ENCODE measurements at places on chromosomes 5 and 9.
A peak's percentile ranks its signal among the peaks of the same experiment; 100 is the strongest.

DNA sequence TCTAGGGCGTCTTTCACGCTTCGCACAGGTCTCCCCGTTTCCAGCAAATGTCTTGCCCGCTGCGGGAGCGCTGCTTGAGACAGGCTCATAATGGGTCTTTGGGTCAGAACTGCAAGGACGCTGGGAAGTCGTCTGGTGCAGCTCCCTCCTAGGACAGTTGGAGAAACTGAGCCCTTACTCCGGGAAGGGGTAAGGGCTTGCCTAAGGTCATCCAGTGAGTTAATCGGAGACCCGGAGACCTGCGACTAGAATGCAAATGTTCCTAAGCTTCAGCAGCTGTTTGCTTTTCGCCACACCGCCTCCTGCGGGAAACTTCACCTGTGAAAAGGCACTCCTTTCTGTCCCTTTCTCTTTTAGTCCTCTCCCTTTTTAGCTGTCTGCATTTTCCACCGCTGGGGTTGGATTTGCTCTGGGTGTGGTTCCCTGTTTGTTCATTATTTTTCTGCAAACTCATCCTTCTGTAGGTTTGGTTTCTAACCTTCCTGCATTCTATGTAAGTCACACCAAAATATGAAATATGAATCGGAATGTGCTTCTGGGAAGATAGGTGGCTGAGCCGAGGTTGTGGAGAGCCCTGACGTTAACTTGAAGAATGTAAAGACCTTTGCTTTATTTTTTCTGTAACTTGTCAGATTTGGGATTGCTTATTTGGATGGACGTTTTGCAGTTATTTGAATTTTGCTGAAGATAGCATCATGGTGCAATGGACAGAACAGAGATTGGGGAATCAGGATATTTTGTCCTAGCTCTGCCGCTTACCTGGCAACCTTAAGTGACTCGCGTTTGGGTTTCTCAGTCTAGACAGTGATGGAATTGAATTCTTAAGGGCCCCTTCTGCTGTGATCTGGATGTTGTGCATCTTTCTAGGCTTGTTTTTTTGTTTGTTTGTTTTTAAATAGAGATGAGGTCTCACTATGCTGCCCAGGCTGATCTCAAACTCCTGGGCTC lies 909 bp downstream of the SLC36A1 start:
- DNase-seq = peak; percentile 4

DNA sequence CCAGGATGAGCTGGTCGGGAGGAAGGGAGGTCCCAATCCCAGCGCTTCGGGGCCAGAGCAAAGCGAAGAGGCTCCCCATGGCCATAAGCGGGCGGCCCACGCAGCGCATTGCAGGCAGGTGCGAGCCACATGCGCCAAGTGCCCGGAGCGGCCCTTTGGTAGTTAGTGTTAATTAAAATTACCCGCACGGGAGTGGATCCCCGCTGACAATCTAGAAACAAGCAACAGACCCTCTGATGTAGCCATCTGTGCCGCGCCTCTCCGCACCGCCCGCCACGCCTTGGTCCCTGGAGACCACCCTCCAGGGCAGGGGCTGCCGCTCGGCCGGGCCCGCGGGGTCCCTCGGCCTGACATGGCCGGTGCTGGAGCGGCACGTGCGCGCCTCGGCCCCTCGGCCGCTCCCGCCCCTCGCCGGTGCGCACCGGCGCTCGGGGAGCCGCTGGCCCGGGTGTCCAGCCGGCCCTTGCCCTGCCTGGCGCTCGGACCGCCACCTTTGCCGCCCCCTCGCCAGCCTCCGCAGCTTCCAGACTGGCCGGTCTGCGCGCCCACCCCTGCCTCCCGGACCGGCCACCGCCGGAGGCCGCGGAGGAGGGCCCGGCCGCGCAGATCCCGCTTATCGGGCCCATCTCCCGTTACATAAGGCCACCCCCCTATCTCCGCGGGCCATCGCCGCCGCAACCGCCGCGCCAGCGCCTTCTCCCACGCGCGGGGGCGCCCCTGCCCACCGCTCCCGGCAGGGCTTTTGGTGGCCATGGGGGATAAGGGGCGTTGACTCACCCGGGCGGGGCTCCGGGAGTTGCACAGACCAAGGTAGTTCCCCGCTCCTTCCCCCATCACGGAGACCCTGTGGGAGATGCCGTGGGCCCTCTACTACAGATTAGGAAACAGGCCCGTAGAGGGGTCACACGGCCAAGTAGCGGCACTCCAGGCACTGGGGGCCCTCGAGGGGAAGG lies 1.9 kb upstream of the IL13 start:
- DNase-seq = no peak

- DNase-seq = no peak
Measured at GRCh38 chr5:157750320-157750719, 6.8 kb downstream of the LSM11 start.

- no peak for DNase-seq
Measured at GRCh38 chr5:14003936-14004335, 59.4 kb upstream of the DNAH5 start.

- no peak for DNase-seq
Measured at GRCh38 chr9:112774006-112774996, 23.7 kb downstream of the SNX30 start.

- DNase-seq = peak; percentile 18
Measured at GRCh38 chr9:114484854-114485443, 20.3 kb downstream of the WHRN start.

DNA sequence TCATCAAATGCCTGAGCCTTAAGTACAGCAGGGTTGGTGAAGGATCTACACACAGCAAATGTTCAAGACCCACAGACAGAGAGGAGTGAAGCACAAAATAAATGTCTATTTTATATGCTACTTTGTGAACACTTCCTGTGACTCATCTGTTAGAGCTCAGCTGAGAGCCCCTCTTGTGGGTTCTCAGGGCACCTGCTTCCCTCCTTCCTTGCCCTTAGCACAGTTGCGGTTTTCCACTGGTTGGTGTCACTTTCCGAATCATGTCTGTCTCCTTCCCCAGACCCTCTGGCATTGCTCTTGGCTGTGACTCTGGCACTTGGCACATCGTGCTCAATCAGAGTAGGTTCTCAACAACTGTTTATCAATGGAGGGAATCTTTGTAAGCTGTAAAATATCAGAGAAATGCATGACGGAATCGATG lies 128.5 kb upstream of the STC2 start:
- DNase-seq = no peak

- DNase-seq = no peak
Measured at GRCh38 chr5:75928992-75929391, 154.2 kb upstream of the SV2C start.

DNA sequence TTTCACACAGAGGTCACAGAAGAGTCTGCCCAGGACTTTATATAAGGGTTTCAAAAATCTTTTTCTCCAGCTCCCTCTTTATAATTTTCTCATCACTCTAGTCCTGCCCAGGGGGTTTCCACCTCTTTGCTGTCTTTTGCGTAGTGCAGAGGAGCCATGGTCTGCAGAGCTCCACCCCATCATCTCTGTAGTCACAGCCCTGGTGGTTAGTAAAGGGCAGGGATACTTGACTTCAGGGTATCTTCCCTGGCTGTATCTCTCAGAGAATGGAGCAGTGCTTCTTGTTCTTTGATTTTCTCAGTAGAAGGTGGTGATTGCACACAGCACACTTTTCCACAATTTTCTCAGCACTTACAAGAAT lies 900.6 kb upstream of the COX7C start:
- no peak for DNase-seq

- no peak for DNase-seq
Measured at GRCh38 chr9:9612270-9612669, 1000.5 kb downstream of the PTPRD start.

- DNase-seq = no peak
Measured at GRCh38 chr5:32254881-32255539, 57.7 kb downstream of the MTMR12 start.

DNA sequence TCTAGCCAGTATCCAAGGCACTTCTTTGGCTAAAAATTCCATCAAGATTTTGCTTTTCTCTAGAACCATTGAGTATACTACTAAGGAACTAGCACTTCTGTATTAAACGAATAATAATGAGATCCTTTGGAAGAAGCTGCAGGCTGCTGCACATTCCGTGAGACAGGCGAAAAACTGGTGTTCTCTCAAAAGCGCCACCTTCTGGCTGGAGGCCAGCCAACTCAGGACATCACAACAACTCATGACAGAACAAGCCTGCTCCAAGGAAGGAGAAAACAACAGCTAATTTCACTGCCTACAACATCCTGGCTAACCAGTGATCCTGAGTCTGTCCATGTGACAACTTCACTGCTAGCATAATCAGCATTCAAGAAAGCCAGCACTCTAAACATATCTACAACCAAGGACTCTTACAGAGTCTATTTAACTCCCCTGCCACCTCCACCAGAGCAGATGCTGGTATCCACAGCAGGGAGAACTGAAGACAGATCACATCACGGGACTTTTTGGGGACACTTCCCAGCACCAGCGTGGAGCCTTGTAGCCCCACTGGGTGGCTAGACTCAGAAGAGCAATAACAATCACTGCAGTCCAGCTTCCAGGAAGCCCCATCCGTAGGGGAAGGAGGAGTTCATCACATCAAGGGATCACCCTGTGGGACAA lies 150.5 kb downstream of the YTHDC2 start:
- no peak for DNase-seq

GRCh38 chr5:138606378-138607064 lies 31.3 kb upstream of the HSPA9 start:
- DNase-seq = no peak

- no peak for DNase-seq
Measured at GRCh38 chr5:150590979-150591695, 49.3 kb upstream of the SYNPO start.

- DNase-seq = no peak
Measured at GRCh38 chr9:79131246-79131774, 440.5 kb upstream of the TLE4 start.

DNA sequence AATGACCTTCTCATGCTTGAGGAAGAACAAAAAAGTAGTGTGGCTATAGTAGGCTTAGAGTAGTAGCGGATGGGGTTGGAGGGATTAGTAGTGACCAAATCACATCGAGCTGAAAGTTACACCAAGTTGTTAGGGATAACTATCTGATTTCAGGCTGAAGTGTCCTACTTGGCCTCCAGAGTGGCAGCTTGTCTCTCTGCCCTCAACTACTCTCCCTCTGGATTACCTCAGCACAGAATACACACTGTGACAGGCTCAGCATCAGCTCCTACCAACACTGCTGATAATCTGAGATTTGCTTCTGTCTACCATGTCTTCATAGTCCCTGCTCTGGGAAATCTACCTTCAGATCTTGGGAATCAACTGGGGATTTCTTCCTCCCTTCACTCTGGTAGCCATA lies 714.6 kb upstream of the GRAMD2B start:
- no peak for DNase-seq

DNA sequence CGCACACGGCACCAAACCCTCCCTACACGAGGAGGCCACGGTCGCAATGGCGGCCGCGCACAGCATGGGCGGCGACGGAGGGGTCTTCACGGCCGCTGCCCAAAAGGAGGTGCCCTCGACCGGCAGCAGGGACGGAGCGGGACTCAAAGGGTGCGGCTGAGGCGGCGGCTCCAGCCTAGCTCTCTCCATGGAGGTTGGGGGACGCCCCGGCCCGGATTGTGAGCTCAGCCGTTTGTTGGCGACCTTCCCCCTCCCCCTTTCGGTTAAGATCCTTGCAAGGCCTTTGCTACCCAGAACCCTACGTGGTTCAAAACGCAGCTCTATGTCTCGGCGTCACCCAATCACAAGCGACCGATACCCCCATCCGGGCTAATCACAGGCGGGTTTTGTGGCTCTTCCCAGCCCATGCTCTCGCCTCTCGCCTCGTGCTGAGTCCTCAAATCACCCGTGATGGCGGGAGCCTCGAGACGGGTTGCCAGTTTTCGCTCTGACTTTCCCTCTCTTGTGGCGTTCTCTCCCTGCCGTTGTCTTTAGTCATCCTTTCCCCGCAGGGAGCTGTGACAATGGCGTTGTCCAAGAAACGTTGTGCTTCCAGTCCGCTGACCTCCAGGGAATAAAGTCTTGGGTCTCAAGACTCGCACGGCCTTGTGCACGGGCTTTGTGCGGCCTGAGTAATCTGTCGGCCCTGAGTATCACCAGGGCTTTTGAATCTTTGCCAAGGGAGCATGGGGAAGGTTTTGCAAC lies 19.5 kb downstream of the C5orf52 start:
- DNase-seq = no peak

DNA sequence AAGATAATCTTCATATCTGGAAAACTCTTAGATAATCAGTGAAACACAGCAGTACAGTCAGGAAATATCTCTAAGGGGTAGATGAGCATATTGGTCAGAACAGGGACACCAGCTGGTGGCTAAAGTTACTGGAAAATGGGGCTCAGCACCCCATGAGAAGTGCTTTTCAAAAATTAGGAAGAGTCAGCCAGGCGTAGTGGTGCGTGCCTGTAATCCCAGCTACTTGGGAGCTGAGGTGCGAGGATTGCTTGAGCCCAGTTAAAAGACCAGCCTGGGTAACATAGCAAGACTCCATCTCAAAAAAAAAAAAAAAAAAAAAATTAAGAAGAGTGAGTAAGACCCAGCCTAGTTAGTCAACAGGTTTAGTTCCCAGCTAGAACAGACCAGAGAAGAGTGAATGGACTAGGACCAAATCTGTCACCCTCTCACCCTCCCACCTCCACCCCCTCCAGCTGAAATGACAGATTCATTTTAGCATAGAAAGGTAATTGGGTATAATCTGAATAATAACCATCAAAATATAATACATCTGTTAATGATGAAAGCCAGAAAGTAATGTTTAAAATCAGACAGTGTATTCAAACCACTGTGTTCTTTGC lies 120.9 kb downstream of the CDC42SE2 start:
- no peak for DNase-seq

DNA sequence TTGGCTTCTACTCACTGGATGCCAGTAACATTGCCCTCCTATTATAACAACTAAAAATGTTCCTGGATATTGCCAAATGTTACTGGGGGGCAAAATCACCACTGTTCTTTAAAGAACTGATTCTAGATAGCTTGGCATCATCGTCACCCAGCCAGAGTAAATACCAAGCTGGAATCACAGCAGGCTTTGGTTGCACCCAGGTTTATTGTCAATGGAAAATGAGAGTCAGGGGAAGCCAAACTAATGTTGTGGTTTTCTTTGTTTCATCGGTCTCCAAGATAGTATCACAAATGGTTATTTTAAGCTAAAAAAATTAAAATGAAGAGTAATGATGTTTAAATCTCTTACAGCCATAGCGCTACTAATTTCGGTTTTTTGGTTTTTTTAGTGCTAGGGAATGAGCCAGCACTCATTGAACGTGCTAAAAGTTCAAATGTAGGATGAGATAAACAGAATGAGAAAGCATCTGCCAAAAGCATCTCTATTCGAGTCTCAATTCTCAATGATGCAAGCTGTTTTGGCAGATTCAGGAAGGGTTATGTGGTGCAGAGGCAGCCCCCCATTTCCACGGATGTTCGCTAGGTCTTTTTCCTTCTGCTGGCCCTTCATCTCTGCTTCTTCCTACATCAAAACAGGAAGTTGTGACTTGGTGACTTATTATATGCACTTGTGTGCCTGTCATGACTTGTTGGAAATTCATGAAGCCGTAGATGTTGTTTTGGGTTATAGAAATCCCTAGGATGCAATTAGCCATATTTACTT lies 558.0 kb downstream of the EBF1 start:
- no peak for DNase-seq
